ENCODE measurements at places on chromosomes 13 and 19.
A peak's percentile ranks its signal among the peaks of the same experiment; 100 is the strongest.

DNA sequence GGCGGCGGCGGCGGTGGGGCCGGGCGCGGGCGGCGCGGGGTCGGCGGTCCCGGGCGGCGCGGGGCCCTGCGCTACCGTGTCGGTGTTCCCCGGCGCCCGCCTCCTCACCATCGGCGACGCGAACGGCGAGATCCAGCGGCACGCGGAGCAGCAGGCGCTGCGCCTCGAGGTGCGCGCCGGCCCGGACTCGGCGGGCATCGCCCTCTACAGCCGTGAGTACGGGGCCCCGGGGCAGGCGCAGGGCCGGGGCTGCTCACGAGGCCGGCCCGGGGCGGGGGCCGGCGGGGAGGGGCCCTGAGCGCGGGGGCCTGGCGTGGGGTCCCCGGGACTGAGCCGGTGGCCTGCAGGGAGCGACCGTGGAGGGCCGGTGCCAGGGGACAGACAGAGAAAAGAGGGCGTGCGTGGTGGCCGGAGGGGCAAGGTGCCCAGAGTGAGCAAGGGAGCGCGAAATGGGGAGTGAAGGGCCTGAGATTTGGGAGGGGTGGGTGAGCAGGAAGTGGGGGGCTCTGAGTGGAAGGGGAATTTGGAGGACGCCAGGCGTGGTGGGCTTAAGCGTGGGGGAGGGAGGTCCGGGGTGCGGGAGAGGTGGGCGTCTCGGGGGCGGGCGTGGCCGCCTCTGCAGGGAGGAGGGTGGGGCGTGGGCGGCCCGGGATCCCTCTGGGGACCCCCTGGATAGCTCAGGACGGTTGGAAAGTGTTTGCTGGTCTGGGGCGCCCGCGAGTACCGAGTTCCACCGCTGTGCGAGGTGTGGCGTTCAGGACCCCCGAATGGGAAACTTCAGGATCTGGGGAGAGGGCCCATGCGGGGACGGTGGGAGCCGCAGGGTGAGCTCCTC is 575 bp downstream of the CARM1 start:
- no peak for DNase-seq

DNA sequence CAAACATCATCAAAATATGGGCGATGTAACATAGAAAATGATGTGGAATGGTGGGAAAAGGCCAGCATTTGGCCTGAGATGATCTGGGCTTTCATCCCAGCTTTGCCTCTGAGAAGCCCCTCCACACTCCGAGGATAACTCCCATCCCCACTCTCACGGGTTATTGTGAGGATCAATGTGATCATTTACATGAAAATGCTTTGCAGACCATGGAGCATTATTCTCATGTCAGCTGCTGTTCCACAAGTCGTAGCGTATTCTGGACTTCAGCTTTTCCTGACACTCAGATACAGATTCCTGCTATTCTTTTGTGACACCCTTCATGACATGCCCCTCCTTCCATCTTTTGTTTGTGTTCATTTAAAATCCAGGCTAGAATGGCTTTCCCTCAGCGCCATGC is 86.5 kb downstream of the NUFIP1 start:
- no peak for DNase-seq

- no peak for DNase-seq
Measured at GRCh38 chr19:46862974-46863632, 2.3 kb downstream of the ARHGAP35 start.

GRCh38 chr19:51595190-51596175 is 24.4 kb downstream of the ZNF175 start:
- no peak for DNase-seq

GRCh38 chr13:30872685-30873461 is 33.2 kb upstream of the MEDAG start:
- DNase-seq, result peak; percentile 19

GRCh38 chr19:4327252-4327876 is 11.3 kb downstream of the STAP2 start:
- no peak for DNase-seq

GRCh38 chr13:110699148-110700145 is 6.5 kb downstream of the CARS2 start:
- DNase-seq, result no peak

GRCh38 chr19:3210347-3211017 is 14.0 kb upstream of the CELF5 start:
- DNase-seq, result no peak

GRCh38 chr13:26579580-26579979 is 22.1 kb downstream of the WASF3 start:
- no peak for DNase-seq

DNA sequence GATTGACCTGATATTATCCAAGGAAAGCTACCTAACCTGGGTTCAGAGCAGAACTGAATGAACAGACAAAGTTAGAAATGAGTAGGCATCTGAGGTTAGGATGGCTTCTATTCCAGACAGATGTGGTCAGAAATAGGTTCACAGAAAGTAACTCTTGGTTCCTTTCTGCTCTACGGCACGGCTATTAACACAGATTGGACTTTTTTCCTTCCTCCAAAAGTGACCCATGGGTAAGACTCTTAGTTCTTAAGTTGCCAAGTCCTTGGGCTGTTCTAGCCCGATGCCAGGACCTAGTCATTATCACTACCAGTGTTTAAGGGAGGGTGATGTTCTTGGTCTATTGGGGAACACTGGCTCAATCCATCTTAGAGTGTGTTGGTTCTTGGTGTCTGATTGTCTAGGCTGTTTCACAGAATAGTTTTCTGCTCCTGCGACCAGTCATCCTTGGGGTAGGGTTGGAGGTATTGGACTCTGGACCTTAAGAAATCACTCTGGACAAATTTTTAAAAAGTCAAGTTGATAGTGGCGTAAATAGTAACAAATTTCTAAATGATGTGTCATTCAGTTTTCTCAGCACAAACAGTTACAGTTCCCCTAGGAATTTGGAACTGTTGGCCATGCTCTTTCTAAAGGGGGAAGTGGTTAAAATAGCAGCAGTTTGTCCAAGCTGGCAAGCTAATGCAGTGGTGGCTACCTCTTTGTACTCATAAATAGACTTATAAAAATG is 60.1 kb upstream of the MYCBP2 start:
- DNase-seq, result no peak

- no peak for DNase-seq
Measured at GRCh38 chr19:2248136-2249009, 750 bp upstream of the AMH start.

DNA sequence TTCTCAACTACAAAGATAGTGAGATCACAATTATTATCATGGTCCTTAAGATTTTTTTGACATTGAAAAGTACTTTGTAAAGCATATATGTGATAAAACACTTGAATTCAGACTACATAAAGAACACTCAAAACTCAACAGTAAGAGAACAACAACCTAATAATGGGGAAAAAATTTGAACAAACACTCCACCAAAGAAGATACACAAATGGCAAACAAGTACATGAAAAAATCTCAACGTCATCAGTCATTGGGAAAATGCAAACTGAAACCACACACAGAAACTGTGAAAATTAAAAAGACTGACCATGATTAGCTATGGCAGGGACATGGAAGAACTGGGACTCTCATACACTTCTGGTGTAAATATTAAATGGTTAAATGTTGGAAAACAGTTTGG is 70.9 kb downstream of the SPRYD7 start:
- DNase-seq, result no peak

GRCh38 chr19:10006335-10006708 is 4.0 kb downstream of the COL5A3 start:
- no peak for DNase-seq

DNA sequence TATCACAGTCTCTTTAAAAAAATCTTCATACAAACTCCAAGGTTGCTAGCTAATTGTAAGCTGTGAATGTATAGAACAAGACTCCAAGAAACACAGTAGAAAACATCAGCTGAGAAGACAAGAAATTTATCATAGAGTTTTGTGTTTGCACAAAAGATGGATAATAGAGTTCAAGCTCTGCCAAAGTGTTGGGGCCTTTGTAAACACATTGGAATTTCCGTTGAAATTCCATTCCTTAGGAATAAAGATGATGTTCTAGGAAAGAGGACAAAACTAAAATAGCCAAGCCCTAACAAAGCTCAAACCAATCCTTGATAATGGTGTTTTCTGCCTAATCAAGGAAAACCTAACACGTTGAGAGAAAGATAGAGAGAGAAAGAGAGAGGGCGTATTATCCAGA is 20.6 kb downstream of the LRRC63 start:
- no peak for DNase-seq

- DNase-seq, result no peak
Measured at GRCh38 chr19:14577885-14578427, 4.9 kb upstream of the CLEC17A start.

DNA sequence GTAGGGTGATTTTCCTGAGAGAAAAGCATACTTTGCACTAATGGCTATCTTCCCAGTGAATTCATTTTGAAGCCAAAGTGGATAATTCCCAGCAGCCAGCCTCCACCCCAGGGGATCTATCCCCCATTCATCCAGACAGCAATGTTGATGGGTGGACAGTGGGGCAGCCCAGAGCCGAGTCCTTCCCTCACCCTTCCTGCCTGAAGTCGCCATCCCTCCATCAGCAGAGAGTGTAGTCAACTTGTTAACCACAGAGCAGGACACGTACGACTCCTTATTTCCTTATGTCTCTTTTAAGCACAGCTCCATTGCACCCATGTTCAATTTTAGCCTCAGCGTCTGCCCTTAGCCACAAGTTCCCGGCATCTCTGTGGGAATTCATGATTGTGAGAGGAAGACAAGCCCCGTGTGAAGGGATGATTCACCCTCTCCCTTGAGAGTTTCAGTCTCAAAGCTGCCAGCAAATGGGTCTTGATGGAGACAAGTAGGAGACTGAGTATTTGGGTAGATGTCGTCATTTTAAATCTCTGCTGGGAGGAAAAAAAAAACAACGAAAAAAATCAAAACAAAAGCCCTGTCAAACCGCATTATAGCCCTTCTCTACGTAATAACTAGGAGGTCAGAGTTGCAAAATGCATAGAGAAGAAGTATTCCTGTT is 58.3 kb upstream of the MEDAG start:
- DNase-seq, result no peak

DNA sequence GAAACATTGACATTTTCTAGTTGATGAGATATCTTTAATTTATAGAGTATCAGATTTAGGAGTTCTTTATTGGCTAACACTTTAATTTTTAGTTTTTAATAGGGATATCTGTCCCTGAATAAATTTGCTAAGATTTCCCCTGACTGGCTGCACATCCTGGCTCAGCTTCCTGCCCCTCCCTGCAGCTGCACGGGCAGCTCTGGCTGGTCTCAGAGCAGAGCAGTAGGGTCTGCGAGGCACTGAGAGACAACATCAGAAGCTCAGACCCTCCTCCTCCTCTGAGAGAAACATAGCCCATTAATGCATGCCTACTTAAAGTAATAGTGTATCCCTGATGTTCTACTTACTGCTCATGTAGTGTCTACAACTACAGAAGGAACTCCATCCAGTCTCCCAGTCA is 139.2 kb downstream of the TNFSF13B start:
- DNase-seq, result no peak

GRCh38 chr19:35731779-35732405 is 10.4 kb downstream of the IGFLR1 start:
- no peak for DNase-seq

DNA sequence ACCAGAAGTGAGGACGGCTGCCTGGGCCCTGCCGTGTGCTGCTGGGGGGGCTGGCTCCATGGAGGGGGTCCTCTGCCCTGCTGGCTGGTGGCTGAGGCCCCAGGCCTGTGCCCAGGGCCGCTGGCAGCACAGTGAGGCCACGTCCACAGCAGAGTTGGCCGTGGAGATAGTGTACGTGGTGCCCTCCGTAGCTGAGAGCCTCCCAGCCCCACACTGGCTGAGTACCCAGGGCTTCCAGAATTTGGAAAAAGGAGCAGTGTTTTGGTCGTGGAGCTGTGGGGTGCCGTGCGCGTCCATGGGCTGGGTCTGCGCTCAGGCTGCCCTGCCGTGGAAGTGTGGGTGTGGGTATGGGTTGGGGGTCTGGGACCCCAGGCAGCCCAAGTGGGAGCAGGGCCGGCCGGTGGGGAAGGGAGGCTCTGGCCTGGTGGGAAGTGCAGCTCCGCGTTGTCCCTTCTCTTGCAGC is 5.9 kb downstream of the PTBP1 start:
- DNase-seq, result no peak

DNA sequence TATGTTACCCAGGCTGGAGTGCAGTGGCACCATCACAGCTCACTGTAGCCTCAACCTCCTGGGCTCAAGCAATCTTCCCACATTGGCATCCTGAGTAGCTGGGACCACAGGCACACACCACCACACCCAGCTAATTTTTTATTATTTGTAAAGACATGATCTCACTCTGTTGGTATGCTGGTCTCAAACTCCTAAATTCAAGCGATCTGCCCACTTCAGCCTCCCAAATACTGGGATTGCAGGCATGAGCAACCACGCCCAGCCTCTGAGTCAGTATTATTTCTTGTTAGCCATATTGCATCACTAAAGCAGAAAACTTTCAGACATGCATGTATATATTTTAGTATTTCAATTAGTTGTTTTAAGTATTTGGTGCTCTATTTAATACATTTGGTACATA is 376.4 kb downstream of the GPC6 start:
- no peak for DNase-seq

DNA sequence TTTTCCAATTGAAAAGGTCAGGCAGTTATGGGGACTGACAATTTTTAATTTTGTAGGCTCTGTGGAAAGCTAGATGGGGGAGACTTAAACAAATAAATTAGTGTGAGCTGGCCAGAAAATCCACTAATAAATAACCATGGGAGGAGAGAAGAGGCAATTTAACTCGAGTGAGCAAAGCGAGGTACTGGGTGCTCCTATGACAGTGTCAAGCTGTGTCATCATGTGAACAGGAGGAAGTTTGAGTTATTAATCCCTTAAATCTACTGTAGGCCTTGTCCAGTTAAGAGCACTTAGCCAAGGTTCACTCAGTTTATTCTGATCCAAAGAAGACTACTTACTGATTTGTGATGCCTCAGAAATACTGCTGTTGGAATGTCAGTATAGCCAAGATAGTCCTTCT is 122.8 kb downstream of the OXGR1 start:
- no peak for DNase-seq

DNA sequence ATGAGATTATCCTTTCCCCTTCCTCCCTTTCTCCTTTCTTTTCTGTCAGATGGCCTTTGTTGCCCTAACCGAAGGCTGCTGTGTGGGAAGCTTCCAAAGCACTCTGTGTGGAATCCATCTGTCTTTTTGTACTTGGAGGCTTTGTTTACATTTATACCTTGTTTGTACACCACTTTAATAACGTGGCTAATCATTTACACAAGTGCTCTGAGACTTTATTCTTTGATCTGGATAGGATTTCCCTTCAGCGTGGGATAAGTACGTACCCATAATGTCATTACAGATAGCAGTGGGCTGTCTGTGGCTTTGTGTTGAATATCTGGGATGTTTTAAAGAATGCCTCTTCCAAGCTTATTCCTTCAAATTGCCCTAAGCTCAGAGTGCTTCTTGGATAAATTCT is 684.7 kb upstream of the SLITRK5 start:
- no peak for DNase-seq

DNA sequence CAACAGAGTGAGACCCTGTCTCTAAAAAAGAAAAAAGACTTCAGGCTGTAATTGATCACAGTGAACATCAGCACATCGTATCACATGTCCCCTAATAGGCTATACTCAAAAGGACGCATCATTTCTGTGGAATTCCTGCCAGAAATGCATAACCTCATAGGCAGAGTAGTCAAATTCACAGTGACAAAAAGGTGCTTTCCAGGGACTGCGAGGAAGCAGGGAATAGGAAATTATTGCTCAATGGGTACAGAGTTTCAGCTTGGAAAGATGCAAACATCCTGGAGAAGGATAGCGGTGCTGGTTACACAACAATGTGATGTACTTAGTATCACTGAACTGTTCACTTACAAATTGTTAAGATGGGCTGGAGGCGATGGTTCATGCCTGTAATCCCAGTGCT is 41.1 kb upstream of the MRI1 start:
- DNase-seq, result no peak

All from hippocampal formation (tissue), 2 donors.